Cardiac septum (tissue), 1 donor: ENCODE measurements at places on chromosomes 7 and 10.
A peak's percentile ranks its signal among the peaks of the same experiment; 100 is the strongest.

DNA sequence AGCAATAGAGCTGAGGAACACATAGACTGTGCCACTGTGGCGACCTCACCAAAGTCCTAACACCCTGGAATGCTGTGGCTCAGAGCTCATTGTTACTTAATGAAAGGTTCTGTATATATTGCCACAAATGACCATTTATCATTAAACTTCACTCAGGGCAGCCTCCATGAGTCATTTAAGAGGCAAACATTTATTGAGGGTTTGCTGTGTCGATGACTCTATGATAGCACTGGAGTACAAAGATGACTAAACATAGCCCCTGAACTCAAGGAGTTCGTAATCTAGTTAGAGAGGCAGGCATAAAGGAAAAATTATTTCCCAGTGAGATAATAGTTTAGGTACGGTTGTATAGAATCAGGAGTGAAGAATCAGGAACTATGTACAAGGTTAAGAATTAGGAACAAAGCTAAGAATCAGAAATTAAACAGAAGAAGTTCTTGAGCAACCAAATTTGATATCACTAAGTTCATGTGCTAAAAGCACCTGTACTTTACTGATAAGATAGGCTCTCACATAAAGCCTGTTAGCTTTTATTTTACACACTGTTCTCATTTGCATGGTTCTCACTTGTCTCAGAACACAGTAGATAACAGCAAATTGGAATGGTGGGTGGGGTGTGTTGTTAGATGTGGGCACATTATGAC is 7.9 kb downstream of the ENTPD7 start:
- no peak for DNase-seq

GRCh38 chr7:135714534-135715009 is 13.4 kb downstream of the SLC13A4 start:
- no peak for DNase-seq

DNA sequence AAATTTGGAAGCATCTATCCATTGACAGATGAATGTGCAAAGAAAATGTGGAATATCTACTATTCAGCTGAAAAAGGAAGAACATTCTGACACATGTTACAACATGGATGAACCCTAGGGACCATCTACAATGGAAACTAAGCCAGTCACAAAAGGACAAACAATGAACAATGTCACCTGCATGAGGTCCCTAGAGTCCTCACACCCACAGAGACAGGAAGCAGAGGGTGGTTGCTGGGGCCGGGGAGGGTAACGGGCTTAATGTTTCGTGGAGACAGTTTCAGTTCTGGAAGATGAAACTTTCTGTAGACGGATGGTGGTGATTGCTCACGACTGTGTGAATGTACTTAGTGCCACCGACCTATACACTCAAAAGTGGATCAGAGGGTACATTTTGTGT is 282.9 kb downstream of the ADARB2 start:
- no peak for DNase-seq

DNA sequence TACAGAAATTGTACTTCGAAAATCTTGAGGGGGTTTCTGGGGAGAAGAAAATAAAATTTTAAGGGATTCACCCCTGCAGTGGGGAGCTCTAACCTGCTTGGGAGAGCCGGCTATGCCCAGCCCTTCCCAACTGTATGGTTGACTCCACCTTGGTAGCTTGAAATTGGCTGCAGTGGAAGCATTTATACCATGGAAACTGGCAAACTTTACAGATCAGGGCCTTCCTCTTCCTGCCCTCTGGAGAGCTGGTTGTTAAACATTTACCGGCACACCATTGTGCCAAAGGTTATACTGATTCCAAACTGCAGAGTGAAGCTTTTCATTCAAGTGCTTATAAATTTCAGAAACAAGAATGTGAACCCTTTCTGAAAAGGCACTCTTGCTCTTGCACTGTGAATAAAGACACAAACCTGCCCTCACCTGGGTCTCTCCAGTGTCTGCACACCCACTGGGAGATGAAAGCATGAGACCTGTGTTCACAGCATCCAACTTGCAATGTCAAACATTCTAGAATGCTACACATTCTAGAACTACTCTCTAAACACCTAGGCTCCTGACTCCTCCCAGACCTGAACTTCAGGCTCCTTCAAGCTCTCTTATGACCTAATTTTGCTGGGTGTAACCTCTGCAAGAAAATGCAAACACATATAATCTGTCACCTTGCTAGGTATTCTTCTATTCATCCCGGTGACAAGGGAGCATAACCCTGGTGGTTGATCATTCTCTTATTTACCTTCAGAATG is 44.7 kb downstream of the ABLIM1 start:
- DNase-seq: no peak

GRCh38 chr10:100033766-100034418 is 24.1 kb upstream of the DNMBP start:
- no peak for DNase-seq

GRCh38 chr7:96708872-96709271 is 774 bp downstream of the SEM1 start:
- no peak for DNase-seq

DNA sequence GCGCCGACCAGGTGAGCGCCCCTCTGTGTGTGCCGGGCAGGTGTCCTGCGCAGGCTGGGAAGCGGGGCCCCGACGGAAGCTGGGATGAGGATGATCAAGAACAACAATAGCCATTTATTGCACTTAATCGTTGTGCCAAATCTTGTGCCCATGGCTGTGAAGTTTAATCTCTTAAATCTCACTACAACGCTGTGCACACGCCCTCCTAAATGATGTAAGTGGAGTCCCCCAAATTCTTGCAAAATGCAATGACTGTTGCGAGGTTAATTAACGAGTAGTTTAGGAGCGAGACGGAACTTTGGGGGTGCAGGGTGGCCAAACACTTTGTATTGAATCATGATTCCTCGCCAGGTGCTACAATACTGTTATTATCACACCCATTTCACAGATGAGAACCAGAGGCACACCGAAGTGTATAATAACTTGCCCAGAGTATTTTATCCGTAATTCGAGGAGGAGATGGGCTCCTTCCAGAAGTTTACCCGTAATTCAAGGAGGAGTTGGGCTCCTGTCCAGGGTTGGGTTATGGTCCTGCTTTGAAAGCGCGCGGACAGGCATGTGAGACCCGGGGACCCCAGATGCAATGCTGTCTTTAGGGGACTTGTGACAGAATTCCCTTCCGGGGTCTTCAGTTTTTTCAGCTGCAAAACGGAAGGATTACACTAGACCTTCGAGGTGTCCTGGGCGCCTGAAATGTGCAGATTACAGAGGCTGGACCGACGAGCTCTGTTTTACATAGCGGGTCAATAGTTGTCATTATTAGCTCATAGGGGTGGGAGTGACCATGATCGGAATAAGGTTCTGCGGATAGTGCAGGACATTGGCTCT is 1.0 kb downstream of the FFAR4 start:
- DNase-seq: no peak

GRCh38 chr10:26378861-26379294 is 59.3 kb upstream of the APBB1IP start:
- DNase-seq: no peak

DNA sequence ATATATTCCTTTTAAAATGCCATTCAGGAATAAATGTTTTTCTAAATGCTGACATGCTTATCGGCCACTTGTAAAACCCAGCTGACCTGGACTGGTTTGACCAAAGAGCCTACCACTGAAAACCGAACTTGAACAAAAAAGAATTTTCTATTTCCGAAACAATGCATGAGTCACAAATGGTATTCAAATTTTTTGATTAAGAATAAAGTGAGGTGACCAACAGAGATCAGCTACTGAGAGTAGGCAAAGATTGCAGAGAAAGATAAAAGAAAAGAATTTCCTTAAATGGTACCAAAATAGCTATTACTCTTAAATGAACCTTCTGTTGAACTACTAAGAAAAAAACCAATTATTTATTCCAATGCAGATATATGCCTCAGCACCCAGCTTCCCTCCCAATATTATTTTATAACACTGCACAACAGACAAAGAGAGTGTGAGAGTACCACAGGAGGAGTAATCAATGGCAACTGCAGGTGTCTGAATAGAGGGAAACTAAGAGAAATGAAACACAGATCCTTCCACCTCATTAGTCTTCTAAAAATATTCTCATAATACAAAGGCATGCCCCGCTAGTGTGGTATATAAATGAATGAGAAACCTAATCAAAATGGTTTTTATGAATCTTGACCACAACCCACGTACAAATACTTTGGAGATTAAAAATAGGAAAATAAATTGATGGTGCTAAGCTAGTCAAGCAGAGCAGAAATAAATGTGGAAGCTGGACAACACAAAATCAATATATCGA is 20.1 kb downstream of the OSBPL3 start:
- no peak for DNase-seq

DNA sequence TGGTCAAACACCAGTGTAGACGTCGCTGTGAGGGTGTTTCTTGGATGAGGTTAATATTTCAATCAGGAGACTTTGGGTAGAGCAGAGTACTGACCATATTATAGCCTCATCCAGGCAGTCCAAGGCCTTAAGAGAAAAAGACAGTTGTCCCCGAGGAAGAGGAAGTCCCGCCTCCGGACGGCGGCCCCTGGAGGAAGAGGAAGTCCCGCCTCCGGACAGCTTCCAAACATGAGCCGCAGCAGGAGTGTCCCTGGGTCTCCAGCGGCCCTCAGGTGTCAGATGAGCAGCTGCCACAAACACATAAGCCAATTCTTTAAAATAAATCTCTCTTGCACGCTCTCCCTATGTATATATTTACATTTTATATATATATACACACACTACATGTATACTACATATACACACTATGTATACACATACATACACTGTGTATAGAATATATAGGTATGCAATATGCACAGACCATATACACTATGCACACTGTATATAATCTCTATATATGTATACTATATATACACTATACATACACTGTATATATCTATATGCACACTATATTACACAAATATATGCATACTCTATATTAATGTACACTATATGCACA is 37.5 kb downstream of the PWWP2B start:
- DNase-seq: peak; percentile 89

- DNase-seq: no peak
These were observed 52.6 kb downstream of the ZNF37A start for GRCh38 chr10:38146579-38147333.

DNA sequence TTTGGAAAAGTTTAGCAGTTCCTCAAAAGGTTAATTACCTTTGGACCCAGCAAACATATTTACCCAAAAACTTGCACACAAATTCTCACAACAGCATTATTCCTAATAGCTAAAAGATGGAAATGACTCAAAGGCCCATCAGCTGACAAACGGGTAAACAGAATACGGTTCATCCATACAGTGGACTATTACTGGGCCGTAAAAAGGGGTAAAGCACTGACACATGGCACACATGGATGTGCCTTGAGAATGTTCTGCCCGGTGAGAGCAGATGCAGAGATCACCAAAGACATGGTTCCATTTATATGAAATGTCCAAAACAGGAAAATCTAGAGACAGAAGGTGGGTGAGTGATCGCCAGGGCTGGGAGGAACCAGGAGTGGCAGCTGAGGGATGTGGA is 95.2 kb upstream of the DNAJB6 start:
- DNase-seq: no peak

GRCh38 chr7:111159426-111159825 is 68.5 kb downstream of the LRRN3 start:
- no peak for DNase-seq

DNA sequence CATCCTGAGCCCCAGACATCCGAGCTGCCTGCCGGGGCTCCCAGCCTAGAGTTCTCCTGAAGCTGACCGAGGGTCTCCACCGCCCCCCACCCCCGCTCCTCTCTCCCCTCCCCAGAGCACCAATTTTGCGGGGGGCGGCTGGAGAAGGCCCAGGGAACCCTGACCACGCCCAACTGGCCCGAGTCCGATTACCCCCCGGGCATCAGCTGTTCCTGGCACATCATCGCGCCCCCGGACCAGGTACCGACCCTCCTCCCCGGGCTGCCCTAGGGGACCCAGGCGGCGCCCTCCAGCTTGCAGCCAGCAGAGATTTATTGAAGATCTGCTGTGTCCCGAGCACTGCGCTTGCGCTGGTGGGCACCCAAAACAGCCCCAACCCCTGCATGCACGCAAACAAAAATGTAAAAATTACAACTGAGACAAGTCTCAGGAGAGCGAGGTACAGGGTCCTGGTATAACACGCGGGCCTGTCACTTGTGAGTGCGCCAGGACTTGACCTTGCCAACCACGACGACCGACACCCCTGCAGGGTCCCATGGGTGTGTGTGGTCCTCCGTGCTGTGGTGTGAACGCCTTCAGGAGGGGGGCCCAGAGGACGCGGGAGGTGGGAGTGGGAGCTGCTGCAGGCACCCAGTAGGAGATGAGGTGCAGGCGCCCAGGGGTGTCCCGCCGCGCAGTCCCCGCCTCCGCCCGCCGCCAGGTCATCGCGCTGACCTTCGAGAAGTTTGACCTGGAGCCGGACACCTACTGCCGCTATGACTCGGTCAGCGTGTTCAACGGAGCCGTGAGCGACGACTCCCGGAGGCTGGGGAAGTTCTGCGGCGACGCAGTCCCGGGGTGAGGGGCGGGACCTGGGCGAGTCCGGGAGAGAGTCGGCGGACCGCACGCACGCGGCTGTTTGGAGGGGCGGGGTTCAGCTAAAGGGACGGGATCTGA is 3.1 kb downstream of the PCOLCE start:
- DNase-seq: no peak

DNA sequence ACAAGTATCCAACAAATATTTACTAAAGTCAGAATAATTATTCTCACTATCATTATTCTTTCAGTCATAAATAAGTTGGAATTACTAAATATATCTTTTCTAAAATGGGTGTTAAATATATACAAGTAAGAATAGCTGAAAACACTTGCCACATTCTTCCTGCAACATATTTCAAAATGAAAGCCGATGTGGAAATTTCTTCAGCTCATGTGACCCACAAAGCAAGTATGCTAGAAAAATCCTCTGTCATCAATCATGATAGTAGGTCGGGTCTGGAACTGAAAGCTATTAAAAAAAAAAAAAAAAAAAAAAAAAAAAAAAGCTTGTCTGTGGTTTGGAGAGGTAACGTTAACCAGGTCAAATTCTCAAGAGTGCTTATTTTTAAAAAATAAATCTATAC is 344.7 kb downstream of the NEBL start:
- no peak for DNase-seq

GRCh38 chr10:43214956-43215561 is 51.8 kb downstream of the RASGEF1A start:
- DNase-seq: no peak

GRCh38 chr7:129635300-129636029 is 23.9 kb downstream of the NRF1 start:
- DNase-seq: no peak

- DNase-seq: no peak
These were observed 108.8 kb upstream of the EEPD1 start for GRCh38 chr7:36044101-36044892.

DNA sequence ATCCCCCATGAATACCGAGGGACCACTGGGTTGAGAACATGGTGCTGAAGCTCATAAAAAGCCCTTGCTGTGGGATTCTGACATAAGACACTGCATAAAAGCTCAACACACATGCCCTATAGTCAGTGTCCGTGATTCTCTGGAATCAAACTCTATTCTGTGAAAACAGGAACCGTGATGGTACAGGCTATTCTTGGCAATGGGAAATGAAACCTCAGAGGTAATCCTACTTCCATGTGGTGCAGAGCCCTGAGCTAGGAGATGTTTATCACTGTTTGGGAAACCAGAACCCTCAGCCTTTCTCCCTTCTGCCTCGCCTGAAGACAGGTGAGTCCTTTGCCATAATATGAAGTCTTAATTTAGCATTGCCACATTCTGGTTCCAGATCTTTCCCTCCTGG is 80.8 kb upstream of the PRSS1 start:
- DNase-seq: no peak

GRCh38 chr7:51430480-51431086 is 114.0 kb upstream of the COBL start:
- no peak for DNase-seq

GRCh38 chr7:100396421-100396982 is 23.2 kb downstream of the PILRA start:
- DNase-seq: no peak

GRCh38 chr7:113076703-113077102 is 9.9 kb downstream of the GPR85 start:
- no peak for DNase-seq
